ENCODE measurements at places on chromosomes 2 and 18. TPM values are rescaled to one million over a fixed set of nuclear protein-coding genes. Genes with fewer than 3 reads are reported as not detected.

The PROM2 gene
- total RNA-seq, result 0.42 TPM

The CCDC148 gene
- total RNA-seq, result 0.15 TPM

The GPR55 gene
- 9.4 TPM for total RNA-seq

The GPR155 gene
- total RNA-seq, result 38.1 TPM

The KIAA2012 gene
- total RNA-seq, result not detected

The EVA1A gene
- 0.17 TPM for total RNA-seq

The CUL3 gene
- total RNA-seq, result 74.9 TPM

The G6PC2 gene
- not detected for total RNA-seq

The LYPD1 gene
- total RNA-seq, result not detected

The KCNG2 gene
- total RNA-seq, result not detected

The SLC1A4 gene
- 50.1 TPM for total RNA-seq

The CHRND gene
- total RNA-seq, result not detected

The ADGRF3 gene
- 7.4 TPM for total RNA-seq

The ABCB11 gene
- not detected for total RNA-seq

The CNGA3 gene
- total RNA-seq, result not detected

The RMDN2 gene
- total RNA-seq, result 2.0 TPM

The RAB6D gene
- total RNA-seq, result not detected

The RAX gene
- total RNA-seq, result not detected

The RSAD2 gene
- 101 TPM for total RNA-seq

The PROKR1 gene
- total RNA-seq, result not detected

The POTEC gene
- total RNA-seq, result not detected

The TEX44 gene
- not detected for total RNA-seq

The UGT1A9 gene
- not detected for total RNA-seq

The NT5DC4 gene
- not detected for total RNA-seq

The SCYGR4 gene
- not detected for total RNA-seq

The ARHGEF4 gene
- total RNA-seq, result 0.40 TPM

The CDH20 gene
- total RNA-seq, result not detected

The LRRTM4 gene
- total RNA-seq, result not detected

The DOK6 gene
- not detected for total RNA-seq

The TSPYL6 gene
- not detected for total RNA-seq

The CYTIP gene
- 279 TPM for total RNA-seq

The DTNB gene
- 31.0 TPM for total RNA-seq

The TMEM178A gene
- total RNA-seq, result not detected

The SGO2 gene
- total RNA-seq, result 47.7 TPM

All from activated CD4-positive, alpha-beta T cell treated with anti-CD3 and anti-CD28 coated beads, Interleukin-2, amount 10 ng/mL, durations not matched to agents 7 days and 5 days (primary cell).